Activated CD4-positive, CD25-positive, alpha-beta regulatory T cell treated with anti-CD3 and anti-CD28 coated beads, Interleukin-2, amount 50 U/mL, for 24 hours (primary cell): ENCODE measurements at places on chromosomes 3 and 15.

DNA sequence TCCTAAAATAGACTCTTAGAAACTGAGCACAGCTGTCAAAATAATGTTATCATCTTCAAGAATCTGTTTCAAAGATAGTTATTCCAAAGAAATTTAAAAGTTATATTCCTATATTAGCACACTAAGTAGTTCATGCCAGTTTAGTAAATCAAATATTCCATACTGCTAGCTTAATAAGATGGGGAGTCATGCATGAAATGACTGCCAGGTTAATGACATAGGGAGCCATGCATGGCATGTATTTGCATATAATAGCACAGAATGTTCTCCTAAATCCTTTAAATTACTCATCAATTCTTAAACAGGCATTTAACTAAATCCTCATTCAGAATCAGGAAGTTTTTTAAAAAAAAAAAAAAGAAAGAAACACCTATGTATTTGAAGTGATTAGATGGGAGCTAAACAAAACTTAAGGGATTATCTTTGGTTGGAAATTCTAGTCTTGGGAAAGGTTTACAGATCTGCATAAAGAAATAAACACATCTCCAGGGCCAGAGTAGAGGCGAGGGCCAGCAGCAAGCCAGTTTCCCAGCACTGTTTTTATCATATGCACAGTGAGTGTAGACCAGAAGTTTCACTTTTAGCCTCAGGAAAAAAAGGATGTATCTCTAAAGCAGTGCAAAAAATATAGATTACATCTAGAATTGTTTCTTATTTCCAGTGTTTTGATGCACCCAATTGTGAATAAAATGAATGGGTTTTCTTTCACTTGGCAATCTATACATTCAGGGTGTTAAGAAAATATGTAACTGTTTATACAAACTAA is 366.4 kb upstream of the AGTR1 start:
- no peak for ATAC-seq

GRCh38 chr15:65660927-65661326 is 39.2 kb downstream of the SLC24A1 start:
- no peak for ATAC-seq

DNA sequence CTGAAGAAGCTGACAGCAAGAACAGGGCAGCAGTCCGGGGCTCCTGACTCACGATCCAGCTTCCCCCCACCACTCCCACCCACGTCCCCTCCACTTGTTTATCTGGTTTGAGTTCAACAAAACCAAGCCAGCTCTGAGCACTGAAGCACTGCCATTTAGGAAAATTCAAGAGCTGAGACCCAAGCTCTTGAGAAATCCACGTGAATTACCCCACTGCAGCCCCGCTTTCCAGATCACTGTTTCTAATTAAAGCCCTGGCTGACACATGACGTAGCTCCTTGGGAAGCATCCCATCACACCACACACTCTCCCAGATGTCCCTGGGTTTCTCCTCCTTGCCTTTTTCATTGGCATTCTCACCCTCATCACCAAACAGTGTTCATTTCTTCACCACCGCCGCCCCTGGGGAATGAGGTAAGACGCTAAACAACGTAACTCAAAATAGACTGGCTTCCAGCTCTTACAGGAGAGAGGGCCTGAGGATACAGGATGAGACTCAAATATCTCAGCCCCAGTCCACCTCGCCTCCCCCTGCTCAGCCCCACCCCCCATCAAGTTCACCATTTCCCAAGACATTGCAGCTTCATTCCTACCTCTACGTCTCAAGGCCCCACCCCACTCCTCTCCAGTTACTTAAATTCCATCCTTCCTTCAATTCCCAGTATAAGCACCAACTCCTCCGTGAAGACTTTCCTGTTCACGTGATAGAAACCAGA is 95.4 kb downstream of the SRGAP3 start:
- no peak for ATAC-seq

DNA sequence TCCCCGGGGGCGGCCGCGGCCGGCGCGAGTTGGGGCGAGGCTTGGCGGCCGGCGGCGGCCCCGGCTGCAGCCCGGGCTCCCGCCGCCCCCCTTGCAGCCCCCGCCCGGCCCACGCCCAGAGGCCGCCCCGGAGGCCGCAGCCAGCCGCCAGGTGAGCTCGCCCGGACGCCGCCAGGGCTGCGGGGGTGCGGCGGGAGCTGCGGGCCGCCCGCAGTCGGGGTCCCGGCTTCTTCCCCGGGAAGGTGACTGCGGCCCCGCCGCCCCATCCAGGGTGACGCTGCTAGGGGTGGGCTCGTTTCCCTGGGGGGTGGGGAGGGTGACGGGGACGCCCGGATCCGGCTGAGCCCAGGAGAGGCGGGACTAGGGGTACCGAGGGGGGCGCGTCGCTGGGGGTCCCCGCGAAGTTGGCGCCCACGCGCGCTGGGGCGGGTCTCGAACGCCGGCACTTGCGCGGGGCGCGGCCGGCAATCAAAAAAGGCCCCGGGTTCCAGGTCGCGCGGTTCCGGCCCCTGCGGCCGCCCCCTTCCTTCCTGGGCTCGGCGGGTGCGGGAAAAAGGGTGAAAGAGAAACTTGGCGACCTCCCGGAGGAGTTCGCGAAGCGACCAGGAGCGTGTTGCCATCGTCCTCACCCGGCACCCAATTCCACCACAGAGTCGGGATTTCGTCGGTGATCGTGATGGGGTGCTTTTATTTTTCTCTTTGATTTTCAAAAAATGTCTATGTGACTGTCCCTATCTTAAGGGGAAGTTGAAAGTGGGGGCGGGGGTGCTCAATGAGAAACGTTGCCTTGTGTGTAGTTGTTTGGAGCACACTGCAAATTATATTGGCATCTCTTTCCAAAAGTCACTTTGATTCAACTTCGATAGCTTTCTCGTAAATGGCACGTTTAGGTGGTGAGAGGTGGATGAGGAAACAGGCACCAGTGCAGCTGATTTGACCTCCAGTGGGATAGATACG is 619 bp downstream of the ATXN7 start:
- peak; percentile 51 for ATAC-seq

GRCh38 chr15:40320931-40321371 is 2.5 kb upstream of the INAFM2 start:
- ATAC-seq = peak; percentile 15

DNA sequence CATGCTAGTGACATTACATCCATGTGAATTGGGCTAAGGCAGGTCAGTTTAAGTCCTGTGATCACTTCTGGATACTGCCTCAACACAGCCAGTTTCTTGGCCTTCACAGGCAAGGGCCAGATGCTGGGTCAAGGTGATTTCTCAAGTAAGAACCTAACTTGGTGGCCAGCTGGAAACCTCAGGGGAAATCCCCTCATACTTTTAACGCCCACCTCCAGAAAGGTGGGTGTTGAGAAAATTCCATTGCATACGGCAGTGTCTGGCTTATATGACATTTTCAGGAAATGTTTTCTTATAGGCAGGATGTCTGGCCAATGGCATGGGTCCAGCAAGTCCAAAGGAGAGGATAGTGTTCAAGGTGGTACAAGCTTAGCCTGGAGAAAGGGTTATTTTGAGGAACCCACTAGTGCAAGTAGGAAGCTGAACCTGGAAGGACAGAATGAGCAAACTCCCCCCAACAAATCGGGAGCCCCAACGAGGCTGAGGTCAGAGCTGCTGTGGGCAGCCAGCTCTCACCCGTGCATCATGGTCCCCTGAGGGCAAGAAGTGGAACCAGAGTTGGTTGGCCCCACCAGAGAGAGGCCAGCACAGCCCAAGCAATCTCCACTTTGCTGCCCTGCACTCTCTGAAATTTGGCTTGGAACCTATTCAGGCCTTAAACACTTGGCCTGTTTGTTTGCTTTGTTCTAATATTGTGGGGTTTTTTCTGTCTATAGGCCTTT is 135.4 kb downstream of the PDE8A start:
- ATAC-seq = no peak

GRCh38 chr3:47405820-47406761 is 25.3 kb downstream of the PTPN23 start:
- no peak for ATAC-seq

DNA sequence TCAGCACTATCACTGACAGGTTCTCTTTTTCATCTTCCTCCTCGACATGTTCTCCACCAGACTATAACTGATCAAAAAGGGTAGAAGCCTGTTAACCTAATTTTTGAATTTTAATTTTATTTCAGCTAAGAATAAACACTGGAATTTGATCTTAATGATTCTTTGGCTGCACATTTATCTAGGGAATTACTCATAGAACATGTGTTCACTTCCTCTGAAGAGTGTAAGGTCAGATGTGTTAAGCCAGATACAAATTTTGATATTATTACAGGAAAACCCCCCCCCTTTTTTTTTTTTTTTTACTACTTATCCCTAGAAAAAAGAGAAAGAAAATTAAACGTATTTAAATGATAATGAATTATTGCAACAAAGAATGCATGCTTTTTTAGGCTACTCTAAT is 15.0 kb downstream of the DCBLD2 start:
- ATAC-seq = no peak

DNA sequence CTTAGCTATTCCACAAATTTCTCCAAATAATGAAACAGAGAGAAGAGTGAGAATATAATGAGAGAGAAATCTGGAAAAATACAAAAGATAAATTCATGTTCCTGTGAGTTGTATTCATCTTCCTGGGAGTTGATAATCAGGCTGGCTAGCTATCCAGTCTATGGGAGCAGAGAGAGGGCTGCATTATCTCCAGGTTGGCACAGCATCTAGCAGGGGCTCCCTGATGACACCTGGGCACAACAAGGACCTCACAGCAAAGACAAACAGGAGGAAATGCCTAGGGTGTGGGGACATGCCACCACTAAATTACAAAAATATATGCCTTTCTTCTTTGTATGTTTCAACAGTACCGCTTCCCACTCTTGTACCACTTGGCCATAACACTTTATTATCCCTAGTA is 1.9 kb downstream of the EHD4 start:
- ATAC-seq = no peak

DNA sequence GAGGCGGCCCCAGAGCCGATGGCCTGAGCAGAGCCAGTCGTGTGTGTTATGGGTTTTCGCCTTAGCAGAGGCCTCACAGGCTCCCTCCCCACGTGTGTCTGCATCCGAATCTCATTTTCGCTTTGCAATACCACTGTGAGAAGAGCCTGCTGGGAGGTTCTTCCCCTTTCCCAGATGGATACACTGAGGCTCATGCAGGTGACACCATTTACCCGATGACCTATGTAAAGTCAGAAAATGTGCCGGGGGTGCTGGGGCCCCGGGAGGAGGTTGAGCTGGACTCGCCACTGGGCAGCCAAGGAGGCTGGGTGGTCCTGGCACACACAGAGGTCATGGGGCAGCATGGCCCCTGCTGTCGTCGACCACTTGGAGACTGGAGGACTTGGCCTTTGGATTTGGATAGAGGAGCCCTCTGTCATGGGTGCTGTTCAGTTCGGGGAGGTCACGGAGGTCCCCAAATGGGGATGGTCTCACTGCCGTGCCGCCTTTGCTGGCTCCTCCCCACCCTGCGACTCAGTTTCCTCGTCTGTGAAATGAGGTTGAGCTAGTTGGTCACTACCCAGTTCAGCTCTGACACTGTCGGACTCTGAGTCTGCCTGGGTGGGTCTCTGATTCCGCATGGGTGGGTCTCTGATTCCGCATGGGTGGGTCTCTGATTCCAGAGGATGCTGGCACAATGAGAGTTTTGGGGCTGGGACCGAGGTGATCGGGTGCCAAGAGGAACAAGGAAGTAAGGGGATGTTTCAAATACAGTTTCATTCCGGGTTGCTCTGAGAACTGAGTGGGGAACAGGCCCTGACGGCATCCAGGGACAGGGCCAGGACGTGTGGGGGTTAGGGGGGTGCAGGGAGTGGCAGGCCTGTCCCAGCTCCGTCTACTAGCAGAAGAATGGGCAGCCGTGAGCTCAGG is 23.2 kb upstream of the MUC4 start:
- no peak for ATAC-seq
